ENCODE measurements at places on chromosomes 12 and 14. TPM values are rescaled to one million over a fixed set of nuclear protein-coding genes. Genes with fewer than 3 reads are reported as not detected.

PRPH gene
- total RNA-seq = 2.2 TPM

DNA sequence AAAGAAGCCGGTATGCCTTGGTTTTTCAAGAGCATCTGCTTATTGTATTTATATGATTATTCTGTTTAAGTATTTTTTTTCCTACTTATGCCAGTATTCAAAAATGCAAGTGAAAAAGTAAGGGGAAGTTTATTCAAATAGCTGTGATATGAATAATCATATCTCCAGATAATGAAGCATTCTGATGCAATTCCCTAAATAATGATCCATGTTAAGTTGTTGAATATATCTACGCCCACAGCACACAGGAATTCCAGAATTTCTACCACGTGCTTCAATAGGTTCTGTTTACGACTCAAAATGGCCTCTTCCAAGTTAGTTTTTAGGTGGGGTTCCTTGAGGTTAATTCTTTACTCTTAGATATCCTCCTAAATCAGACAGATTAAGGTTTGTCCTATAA, 208.3 kb downstream of the NAV3 start:
- no peaks in the 10 kb centered on the region for H3K4me1 ChIP-seq
- no peak for DNase-seq
- H3K36me3 ChIP-seq = no peaks in the 10 kb centered on the region
- no peak overlapping the region for H3K27ac ChIP-seq
- H3K4me3 ChIP-seq = no peak overlapping the region

DNA sequence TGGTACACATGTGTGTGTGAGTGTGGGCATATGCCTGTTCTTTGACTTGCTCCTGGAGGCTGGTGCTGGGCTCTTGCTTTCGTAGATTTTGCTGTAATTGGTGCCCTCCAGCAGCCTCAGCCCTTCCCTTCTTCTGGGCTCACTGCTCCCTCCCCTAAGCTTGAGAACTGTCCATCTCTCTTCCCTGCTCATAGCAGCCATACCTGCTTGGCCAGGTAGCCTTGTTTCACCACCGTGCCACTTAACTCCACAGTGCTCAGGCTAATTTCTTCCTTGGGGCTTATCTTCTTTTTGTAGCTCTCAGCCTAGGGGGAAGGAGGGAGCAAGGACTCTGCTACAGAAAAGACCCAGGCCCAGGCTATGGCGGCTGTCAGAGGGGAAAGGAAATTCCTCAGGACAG, 19.8 kb downstream of the PLEK2 start:
- H3K27me3 ChIP-seq = no peaks in the 10 kb centered on the region
- H3K36me3 ChIP-seq = no peaks in the 10 kb centered on the region
- no peak overlapping the region for H3K4me3 ChIP-seq
- DNase-seq = no peak
- no peaks in the 10 kb centered on the region for H3K4me1 ChIP-seq

DNA sequence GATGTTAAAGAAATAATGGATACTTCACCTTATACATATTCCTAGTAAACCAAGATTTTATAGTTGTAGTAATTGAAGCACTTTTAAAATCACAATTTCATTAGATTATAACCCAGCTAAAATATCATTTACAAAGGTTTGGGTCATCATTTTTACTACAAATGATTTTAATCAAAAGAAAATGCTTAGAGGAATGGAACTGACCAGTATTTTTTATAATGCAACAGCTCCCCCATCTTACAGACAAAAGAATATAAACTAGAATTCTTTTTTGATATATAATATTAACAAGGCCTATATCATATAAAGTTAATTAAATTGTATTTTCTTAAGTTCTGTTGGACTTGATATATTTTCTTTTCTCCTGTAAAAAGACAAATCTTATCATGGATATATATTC, 20.4 kb upstream of the LRFN5 start:
- no peak for DNase-seq
- no peak overlapping the region for H3K4me3 ChIP-seq
- no peaks in the 10 kb centered on the region for H3K36me3 ChIP-seq
- no peaks in the 10 kb centered on the region for H3K4me1 ChIP-seq
- no peak overlapping the region for H3K27ac ChIP-seq

CCDC177 gene
- total RNA-seq = 6.2 TPM

DNA sequence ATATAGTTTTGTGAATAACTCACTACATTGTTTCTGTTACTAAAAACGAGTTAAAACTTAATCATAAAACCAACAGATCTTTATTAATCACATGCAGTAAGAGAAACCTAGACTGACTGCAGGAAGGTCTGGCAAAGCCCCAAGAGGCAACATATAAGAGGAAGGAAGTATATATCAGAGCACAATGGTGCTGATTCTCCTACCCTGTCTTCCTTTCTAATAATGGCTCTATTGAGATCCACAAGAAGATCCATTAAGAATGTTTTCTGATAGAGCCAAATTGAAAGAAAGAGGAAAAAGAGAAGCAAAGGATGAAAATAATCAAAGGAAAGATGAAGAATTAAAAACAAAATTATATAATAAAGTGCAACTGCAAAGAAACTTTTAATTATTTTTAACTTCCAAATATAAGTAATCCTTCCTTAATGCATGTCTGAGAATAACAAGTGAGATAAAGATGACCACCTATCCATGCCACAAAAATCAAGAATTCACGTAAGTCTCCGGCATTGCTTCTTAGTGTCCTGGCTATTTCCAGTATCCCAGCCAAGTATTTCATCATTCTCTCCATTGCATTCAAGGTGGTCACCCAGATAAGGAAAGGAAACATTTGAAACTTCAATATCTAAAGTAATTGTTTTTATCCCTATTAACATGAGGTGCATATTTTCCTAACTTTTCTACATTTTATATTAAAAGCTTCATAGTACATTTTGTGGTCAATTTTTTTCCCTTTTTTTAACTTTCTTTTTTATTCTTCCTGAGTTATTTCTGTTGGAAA, 62.2 kb downstream of the SOX5 start:
- no peak for DNase-seq
- no peaks in the 10 kb centered on the region for H3K27me3 ChIP-seq
- H3K4me1 ChIP-seq = no peaks in the 10 kb centered on the region
- H3K36me3 ChIP-seq = no peaks in the 10 kb centered on the region

GRCh38 chr14:36316131-36316530, 4.3 kb downstream of the MBIP start:
- H3K27ac ChIP-seq = no peak overlapping the region
- no peak for DNase-seq
- no peak overlapping the region for H3K4me3 ChIP-seq

C12orf54 gene
- total RNA-seq = not detected

DNA sequence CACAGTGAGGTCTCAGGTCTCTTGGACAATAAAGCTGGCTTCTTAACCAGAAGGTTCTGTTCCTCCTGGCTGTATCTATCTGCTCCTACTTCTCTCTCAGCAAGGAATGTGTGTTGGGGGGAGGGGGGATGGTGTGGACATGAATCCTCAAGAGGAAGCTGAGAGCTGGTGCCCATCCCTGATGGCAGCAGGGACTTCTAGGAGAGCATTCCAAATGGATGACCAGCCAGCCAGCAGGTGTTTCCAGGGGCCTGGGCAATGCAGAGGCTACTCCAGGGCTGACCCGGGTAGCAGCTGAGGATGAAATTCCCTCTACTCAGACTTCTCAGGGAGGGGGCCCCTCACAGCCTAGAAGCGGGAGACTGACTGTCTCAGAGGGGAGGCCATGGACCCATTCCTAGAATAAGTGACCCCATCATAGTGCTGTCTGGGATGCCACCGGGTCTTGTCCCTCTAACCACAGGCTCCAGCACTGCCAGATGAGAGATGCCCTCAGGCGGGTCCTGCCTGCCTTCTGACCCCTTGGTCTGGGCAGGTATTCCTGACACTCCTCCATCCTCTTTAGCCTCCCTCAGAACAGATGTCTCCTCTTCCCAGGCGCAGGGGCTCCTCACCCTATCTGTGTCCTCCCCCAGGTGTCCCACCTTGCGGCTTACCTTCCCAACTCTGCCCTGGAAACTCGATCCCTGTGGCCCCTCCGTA, 1.2 kb downstream of the RAB15 start:
- peak overlapping the region; percentile 78 for H3K4me3 ChIP-seq
- H3K27me3 ChIP-seq = no peaks in the 10 kb centered on the region
- peaks cover 15% of the 10 kb centered on the region for H3K36me3 ChIP-seq
- DNase-seq = no peak
- no peak overlapping the region for H3K27ac ChIP-seq

DNA sequence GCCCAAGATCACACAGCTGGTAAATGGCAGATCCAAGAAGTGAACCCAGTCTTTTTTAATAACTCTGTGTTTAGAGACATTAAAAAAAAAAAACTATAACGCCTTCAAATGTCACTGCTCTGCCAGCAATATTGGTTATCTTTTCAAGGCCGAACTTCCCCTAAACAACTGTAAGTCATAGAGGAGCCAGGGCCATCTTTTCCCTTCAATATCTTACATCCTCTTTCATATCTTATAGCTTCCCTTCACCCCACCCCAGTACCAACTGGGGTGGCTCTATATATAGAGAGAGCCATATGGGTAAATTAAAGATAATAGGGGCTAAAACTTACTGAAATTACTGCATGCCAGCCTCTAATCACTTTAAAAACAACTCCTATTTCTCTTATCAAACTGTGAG, 100.2 kb downstream of the STAB2 start:
- no peaks in the 10 kb centered on the region for H3K27me3 ChIP-seq
- no peak overlapping the region for H3K27ac ChIP-seq
- no peaks in the 10 kb centered on the region for H3K36me3 ChIP-seq
- H3K4me1 ChIP-seq = no peaks in the 10 kb centered on the region
- no peak for DNase-seq

DNA sequence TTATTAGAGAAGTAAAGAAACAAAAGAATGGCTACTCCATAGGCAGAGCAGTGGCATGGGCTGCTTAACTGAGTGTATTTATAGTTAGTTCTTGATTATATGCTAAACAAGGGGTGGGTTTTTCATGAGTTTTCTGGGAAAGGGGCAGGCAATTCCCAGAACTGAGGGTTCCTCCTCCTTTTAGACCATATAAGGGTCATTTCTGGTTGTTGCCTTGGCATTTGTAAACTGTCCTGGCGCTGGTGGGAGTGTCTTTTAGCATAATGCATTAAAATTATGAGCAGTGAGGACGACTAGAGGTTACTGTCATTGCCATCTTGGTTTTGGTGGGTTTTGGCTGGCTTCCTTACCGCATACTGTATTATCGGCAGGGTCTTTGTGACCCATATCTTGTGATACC, 40.1 kb downstream of the CCDC60 start:
- H3K27me3 ChIP-seq = no peaks in the 10 kb centered on the region
- no peak overlapping the region for H3K4me3 ChIP-seq
- no peak overlapping the region for H3K27ac ChIP-seq
- DNase-seq = no peak
- H3K4me1 ChIP-seq = peaks cover 7% of the 10 kb centered on the region
- H3K36me3 ChIP-seq = no peaks in the 10 kb centered on the region

OR4E2 gene
- total RNA-seq = not detected

CCDC38 gene
- total RNA-seq = not detected

GRCh38 chr14:71328183-71328582, 420.9 kb downstream of the PCNX1 start:
- H3K4me1 ChIP-seq = peaks cover 17% of the 10 kb centered on the region
- H3K4me3 ChIP-seq = no peak overlapping the region
- no peak for DNase-seq
- H3K27me3 ChIP-seq = no peaks in the 10 kb centered on the region

GRCh38 chr14:29316936-29317335, 550.3 kb downstream of the FOXG1 start:
- DNase-seq = no peak
- H3K36me3 ChIP-seq = no peaks in the 10 kb centered on the region
- no peaks in the 10 kb centered on the region for H3K27me3 ChIP-seq
- H3K27ac ChIP-seq = no peak overlapping the region
- H3K4me3 ChIP-seq = no peak overlapping the region

NUP37 gene
- total RNA-seq = 62.8 TPM

- H3K27me3 ChIP-seq = no peaks in the 10 kb centered on the region
- H3K36me3 ChIP-seq = peaks cover 13% of the 10 kb centered on the region
- no peaks in the 10 kb centered on the region for H3K4me1 ChIP-seq
- H3K4me3 ChIP-seq = no peak overlapping the region
- DNase-seq = peak; percentile 17
These were observed 187.0 kb upstream of the C14orf180 start for GRCh38 chr14:104392396-104393198.

TAS2R10 gene
- 0.22 TPM for total RNA-seq

GRCh38 chr12:5138845-5139244, 95.2 kb downstream of the KCNA5 start:
- H3K27me3 ChIP-seq = no peaks in the 10 kb centered on the region
- no peak overlapping the region for H3K4me3 ChIP-seq
- no peak overlapping the region for H3K27ac ChIP-seq
- H3K4me1 ChIP-seq = no peaks in the 10 kb centered on the region

GRCh38 chr14:47744155-47744554, 68.8 kb upstream of the MDGA2 start:
- H3K4me1 ChIP-seq = no peaks in the 10 kb centered on the region
- no peak overlapping the region for H3K27ac ChIP-seq
- no peak for DNase-seq

DNA sequence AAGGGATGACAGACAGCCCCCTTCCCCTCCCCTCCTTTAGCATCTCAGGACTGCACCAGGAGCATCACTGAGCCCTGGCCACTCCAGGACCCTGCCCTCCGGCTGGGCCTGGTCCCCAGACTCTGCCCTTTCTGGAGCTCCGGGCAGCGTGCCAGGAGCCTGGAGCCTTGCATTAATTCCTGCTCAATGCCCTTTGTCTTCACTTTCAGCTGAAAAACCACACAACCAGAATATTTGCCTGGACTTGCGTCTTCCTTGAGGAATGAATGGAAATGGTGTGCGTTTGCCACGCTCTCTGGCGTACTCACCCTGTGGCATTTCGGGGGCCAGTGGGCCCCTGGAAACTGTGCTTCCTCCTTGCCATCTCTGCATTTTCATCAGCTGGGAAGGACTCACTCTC, 8.5 kb upstream of the RFLNA start:
- no peak for DNase-seq
- H3K27ac ChIP-seq = no peak overlapping the region
- no peaks in the 10 kb centered on the region for H3K27me3 ChIP-seq
- H3K4me1 ChIP-seq = no peaks in the 10 kb centered on the region
- H3K36me3 ChIP-seq = peaks cover 3% of the 10 kb centered on the region
- no peak overlapping the region for H3K4me3 ChIP-seq

CD27 gene
- 0.37 TPM for total RNA-seq

RNASE1 gene
- total RNA-seq = 1.6 TPM

Data from H9 (cell line).